ENCODE measurements at places on chromosomes 4 and X. TPM values are rescaled to one million over a fixed set of nuclear protein-coding genes. Genes with fewer than 3 reads are reported as not detected.

DNA sequence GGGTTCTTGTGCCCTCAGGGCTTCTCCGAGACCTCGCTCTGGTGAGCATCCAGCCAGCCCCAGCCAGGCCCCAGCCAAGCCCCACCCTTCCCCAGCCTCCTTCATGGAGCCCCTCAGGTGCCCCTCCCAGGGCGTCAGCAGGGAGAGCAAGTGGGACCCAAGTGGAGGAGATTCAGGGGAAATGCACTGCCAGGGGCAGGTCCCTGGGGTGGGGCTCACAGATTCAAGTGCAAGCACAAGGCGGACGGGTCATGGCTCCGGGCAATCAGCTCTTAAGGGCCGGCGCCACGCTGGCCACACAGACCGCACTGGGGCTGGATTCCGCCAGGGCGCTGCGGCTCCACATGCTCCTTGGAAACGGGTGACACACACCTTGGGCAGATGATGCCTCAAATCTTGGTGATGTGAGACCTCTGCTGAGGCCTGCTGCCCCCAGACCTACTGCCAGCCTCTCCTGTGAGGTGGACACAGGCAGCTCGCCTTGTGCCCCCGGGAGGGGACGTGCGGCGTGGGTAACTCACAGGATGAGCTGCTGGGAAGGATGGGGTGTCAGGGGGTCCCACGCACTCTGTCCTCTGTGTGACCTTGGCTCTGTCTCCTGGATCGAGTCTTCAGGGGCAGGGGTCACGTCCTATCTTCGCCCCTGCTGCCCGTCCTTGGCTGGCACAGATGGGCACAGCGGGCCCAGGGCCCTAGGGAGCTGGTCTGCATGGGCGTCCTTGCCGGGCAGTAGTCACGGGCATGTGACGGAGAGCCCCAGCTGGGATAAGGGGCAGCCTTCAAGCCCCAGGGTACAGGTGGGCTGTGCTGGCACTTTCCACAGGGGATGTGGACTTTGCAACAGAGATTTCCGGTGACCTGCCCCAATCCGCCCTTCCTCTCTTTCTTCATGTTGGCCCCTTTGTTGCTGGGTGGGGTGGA, 17.1 kb downstream of the NAT8L start:
- peak; percentile 76 for DNase-seq

DNA sequence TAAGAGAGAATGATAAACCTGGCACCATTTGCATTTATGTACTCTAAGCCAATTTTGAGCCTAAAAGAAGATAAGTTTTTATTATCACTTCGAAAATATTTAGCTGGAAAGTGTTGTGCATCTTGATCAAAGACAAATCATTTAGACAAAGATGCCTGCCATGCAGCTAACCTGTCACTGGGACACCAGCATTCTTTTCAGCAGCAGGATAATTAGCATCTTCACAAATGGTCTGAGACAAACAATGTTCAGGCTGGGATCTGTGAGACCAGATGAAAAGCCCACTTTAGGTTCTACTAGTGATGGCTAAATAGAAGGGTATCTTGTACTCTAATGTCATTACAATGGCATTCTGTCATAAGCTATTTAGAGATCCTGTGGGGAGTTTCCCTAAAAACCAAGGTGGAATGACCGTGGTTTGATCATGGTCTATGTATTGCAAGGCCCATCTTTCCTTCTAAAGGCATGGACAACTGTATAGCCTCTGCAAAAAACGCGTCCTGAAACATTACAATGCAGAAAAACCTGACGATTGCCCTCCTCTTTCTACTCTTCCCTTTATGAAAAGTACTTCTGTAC, 7.2 kb downstream of the PRDM8 start:
- no peak for DNase-seq

DNA sequence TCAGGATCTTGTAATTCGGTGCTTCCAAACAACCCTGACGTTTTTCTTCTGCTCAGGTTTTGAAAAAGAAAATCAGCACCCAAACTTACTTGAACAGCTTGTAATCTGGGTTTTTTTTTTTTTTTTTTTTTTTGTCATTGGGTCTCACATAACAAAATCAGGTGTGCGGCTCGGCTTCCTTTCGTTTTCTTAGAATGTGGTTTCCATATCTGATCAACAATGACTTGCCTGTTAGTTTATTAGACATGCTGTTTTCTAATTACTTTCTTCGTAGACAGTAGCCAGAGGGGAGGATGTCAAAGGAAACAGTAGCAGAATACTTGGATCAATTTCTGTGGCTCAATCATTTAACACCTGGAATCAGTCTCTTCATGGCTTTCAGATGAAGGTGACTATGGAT, 890 bp upstream of the FREM3 start:
- no peak for DNase-seq

- DNase-seq: no peak
These were observed 150.1 kb upstream of the MAGEB2 start for GRCh38 chrX:30065226-30065625.

DNA sequence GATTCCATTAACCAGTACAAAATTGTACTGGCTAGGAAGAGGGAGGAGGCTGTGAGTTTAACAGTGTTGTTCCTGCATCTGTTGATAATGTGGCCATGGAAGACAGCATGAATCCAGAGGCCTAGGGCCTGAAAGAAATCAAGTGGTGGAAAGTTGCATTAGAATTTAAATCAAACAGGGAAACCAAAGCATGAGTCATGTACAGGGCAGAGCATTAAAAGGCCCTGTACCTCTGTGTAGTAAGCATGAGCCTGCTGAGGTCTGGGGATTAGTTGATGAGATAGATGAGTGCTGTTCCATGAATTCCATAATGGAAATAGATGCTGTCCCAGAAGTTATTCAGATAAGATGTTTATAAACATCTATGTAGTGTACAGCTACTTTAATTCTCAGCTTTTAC, 58.3 kb downstream of the MID1IP1 start:
- no peak for DNase-seq

- no peak for DNase-seq
These were observed 1.3 kb downstream of the ARSJ start for GRCh38 chr4:113978105-113978504.

- no peak for DNase-seq
These were observed 202.2 kb upstream of the FAT4 start for GRCh38 chr4:125112536-125112935.

The MAOA gene
- 68.9 TPM for total RNA-seq

The GPAT3 gene
- total RNA-seq: 38.5 TPM

DNA sequence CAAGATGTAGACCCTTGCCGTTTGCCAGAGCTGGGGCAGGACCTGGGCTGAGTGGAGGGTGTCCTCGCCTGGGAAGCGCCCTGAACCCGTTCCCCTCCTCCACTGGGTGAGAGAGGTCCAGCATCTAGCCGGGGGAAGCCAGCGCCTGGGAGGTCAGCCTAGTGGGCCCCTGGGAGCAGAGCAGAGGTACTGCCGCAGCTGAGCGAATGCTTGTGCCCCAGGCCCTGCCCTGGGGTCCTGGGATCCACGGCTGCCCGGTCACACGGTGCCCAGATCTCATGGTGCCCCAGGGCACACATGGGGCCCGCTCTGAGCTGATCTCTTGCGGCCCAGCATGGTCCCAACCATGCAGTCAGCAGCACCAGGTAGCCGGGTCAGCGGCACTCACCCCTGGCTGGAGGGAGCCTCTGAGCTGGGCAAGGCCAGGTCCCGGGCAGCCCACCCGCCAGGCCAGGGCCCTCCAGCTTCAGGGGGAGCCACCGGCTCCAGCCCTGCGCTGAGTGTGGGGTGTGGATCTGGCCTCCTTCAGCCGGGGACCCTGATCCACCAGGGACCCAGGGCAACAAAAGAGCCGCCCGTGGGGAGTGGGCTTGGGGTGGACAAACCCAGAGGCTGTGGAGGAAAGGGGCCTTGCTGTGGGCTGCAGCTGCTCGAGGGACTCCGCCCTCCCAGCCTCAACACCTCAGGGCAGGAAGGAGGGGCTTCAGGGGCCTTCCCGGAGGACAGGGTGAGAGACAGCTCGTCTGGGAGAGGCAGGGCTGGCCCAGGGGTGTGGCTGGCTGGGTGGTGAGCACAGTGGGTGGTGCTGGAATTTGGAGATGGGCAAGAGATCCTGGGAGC, 4.1 kb upstream of the CPLX1 start:
- peak; percentile 72 for DNase-seq

The LSM6 gene
- 11.3 TPM for total RNA-seq

The ADH1C gene
- 4.0 TPM for total RNA-seq

- DNase-seq: peak; percentile 99
These were observed at the start of gene SMIM14 for GRCh38 chr4:39638354-39639239. TSS of gene SMIM14 (minus strand) at chr4:39638865. CDS start at chr4:39605145, 33,720 bp downstream.

- no peak for DNase-seq
These were observed 68.1 kb upstream of the ZMAT1 start for GRCh38 chrX:101999644-102000539.

GRCh38 chrX:16999275-16999674, 52.8 kb downstream of the REPS2 start:
- no peak for DNase-seq
